Activated naive CD4-positive, alpha-beta T cell (primary cell): ENCODE measurements at places on chromosomes 2 and 18.
A peak's percentile ranks its signal among the peaks of the same experiment; 100 is the strongest.

GRCh38 chr18:48028696-48029095 lies 98.2 kb upstream of the SMAD2 start:
- no peak for DNase-seq

DNA sequence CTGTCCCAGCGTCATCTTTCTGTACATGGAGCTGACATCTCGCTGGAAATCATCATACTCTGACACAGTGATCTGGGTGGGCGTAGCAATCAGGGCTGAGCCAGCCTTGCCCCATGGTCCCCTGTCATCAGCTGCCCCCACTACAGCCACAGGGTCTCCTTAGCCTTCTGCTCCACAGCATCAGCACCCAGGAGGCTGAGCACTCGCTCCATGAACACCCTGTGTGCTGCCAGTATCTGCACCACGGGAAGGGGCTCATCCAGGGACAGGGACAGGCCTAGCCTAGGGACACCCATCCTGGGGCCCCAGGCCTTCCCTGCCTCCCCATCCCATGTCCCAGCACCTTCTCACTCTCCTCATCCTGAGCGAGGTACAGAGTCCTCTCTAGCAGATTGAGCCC lies 11.4 kb downstream of the ALPG start:
- DNase-seq: no peak

GRCh38 chr2:62054029-62054791 lies 141.7 kb upstream of the B3GNT2 start:
- DNase-seq: no peak

GRCh38 chr2:80706951-80707350 lies 402.4 kb upstream of the LRRTM1 start:
- DNase-seq: no peak

- no peak for DNase-seq
These were observed 8.9 kb downstream of the DIS3L2 start for GRCh38 chr2:231970461-231970860.

DNA sequence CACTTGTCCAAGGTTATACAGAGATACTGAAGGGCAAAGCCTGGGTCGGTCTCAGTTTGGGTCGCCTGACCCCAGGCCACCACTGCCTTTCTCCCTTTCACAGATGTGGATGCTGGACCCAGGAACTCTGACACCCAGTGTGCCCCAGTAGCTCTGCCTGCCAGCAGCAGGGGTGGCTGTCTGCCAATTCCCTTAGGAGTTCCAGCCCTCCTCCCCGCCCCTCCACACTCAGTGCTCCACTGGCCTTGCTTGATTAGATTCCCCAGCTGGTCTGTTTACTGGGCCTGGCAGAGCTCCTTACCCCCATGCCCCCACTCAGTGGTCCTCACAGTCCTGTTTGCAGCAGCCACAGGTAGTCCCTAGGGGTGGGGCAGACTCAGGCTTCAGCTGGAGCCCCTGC lies 75.5 kb downstream of the NPAS2 start:
- DNase-seq: no peak

DNA sequence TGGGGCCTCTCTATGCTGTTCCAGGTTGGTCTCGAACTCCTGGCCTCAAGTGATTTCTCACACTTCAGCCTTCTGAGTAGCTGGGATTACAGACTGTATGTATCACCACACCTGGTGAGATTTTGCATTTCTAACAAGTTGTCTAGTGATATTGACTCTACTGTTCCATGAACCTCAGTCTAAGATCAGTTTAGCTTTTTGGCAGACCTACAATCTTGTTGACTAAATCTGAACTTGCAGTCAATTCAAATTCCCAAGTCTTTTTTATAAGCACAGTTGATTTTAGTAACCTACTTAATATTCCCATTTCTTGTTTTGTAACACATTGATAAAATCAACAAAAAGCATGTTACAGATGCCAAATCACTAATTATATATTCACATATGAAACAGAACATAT lies 266.1 kb upstream of the CYP26B1 start:
- no peak for DNase-seq

DNA sequence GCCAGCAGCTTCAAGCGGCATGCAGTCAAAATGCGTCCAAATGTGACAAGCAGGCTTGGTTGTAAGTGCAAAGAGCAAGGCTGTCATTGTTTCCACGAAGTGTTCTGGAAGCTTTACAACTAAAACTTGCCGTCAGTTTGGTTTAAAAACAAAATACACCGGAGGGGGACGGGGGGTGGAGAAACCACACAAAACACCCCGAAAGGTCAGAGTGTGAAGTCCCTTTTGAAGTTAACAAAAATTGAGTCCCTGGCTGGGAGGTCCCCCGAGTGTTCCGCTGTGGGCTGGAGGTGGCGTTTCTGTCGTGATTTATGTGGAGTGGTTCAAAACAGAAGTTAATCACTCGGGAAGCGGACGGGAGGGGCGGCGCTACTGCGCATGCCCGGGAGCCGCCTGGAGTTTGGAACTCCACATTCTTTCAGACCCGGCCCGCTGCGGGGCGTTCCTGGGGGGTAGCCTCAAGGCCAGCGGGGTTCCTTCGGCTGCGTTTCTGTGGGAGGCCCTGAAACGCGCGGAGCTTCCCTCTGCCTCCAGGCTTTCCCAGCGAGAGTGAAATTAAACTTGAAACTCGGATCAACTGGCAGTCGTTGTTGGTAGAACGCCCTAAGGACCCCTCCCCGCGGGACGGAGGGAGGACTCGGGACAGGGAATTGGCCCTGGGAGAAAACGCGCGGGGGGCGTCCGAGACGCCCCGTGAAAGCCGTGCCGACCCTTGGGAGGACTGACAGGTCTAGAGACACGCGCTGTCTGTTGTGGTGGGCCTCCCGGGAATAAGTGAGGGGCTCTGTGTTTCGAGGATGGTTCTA lies 1.4 kb downstream of the TGIF1 start:
- DNase-seq: peak; percentile 71

DNA sequence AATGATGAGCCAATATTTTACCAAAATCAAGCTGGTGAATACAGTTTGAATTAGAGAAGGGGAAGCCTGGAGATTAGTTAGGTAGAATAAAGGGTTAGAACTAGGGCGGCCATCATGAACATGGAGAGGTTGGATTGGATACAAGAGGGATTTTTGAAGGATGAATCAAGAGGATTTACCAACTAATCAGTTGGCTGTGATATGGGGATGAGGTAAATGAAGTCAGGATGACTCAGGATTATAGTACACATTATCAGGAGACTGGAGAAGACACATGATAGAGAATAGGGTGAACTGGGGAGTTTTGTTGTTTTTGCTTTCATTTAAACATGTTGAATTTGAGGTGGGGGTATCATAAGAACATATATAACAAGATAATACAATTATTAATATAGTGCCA lies 73.8 kb upstream of the PROKR1 start:
- no peak for DNase-seq

GRCh38 chr2:27681841-27682240 lies 18.2 kb downstream of the SLC4A1AP start:
- DNase-seq: no peak
